Immature natural killer cell (primary cell): ENCODE measurements at places on chromosomes 7 and 10.

- no peak for DNase-seq
These were observed 21.8 kb upstream of the LRRC4 start for GRCh38 chr7:128053023-128053422.

DNA sequence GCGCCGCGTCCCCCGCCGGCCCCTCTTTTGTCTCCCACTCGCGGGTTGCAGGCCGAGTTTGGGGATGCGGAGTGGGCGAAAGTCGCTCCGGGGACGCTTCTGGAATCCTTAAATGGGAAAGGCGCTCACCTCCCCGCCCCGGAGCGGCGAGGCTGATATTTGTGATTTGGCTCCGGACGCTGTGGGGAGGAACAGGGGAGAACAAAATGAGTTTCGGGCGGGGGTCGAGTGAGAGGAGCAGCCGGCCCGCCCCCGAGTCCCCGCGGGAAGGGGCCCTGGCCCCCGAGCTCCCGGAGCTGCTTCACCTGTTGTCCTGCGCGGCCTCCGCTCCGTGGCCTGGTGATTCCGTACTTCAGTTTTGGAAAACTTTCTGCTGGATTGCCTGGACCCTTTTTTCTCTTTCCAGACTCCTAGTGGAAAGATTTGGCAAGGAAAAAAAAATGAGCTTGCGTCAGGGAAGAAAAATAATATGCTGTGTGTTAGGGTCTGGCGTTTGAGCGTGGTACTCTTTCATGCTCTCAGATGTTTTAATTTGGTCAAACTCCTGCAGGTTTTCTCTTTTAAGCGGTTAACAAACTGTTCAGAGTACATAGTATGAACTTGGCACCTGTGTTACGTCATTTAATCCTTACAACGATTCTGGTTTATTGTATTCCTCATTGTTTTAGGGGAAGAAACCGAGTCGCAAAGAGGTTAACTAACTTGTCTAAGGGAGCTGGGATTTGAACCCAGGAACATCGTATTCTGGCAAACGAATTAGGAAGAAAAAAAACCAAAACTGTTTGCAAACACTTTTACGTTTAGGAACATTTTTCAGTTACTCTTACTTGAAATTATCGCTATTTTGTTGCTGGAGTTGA is 924 bp downstream of the BMPR1A start:
- DNase-seq = no peak

DNA sequence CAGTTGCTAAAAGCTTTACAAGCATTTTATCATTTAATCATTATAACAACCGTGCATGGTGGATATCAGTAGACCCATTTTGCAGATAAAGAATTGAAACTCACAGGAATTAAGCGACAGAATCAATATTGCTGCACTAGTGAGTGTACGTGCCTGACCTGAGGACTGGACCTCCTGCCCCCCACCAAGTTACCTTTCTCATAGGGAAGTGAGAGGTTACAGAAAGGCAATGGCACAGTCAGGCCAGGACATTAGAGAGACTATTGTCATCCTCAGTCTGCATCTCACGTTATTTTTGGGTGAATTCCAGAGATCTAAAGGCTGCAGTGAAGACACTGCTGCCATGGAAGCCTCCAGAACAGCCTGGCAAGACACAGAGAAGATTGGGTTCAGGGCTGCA is 80.9 kb downstream of the WDFY4 start:
- no peak for DNase-seq

DNA sequence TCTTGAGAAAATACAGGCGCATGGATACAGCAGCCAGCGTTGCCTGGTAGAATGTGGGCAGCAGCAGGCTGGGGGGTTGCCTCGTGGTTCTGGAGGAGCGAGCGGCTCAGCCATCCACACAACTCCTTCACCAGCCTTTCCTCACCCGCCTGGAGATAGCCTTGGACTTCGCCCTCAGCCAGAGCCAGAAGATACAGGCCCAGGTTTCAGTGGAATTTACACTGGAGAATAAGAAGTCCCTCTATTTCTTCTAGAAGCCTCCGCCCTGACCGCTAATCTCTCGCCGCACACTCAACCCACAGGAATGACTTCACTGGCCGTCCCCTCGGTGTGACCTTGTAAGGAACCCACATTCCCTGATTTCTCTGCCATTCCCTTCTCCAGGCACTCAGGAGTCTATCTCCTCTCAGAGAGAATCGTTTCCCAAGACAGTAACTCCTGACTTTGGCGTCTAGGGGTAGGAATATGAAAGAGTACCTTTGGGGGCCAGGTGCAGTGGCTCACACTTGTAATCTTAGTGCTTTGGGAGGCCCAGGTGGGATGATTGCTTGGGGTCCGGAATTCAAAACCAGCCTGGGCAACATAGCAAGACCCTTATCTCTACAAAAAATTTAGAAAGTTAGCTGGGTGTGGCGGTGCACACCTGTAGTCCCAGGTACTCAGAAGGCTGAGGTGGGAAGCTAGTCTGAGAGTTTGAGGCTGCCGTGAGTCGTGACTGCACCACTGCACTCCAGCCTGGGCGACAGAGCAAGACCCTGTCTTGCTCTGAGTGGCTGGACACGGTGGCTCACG is 52.0 kb upstream of the ECHDC3 start:
- DNase-seq = no peak

DNA sequence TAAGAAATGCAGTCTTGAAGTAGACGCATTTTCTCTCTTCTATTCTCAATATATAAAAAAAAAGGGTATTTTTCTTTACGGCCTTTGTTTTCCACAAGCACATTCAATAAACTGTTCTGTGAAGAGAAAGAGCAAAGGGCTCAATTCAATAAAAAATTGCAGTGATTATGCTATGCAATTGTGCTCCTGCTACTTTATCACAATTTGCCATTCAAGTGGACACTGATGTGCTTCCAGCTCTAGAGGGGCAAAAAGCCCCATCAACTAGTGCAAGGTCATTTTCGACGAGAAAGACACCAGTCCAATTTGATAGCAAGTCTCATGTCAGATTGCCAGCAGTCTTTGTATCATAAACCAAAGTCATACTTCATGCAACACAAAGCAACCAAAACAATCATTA is 82.6 kb upstream of the THSD7A start:
- DNase-seq = no peak

DNA sequence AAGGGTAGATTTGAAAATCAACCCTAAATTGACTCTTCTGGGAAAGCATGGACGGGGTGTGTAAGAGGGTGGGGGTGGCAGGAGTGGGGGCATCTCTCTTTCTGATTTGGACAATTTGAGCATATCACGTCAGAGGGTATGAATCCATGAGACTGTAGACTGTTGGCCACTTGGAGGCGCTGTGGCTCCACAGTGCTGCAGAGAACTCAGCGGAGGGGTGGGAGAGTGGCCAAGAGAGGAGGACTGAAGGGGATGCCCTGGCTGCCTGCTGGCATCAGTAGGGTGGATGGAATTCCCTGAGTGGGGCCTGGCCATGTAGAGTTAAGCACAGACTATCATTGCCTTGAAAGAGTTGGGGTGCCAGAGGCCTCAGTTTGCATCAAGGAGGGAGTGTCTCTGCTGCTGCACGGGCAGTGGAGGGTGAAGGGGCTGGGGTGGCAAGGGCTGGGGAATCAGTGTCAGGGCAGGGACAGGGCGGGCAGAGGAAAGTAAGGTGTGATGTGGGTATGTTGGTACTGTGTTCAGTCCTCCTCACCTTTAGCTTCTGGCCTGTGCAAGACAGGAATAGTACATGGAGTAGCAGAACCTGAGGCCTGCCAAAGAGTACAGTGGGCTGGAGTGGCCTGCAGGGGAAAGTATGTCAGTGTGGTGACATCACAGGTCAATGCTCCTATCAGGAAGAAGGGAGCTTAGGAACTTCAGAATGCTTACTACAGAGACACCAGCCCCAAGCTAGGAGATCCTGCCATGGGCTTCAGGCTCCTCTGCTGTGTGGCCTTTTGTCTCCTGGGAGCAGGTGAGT is 133.5 kb upstream of the PRSS58 start:
- no peak for DNase-seq

DNA sequence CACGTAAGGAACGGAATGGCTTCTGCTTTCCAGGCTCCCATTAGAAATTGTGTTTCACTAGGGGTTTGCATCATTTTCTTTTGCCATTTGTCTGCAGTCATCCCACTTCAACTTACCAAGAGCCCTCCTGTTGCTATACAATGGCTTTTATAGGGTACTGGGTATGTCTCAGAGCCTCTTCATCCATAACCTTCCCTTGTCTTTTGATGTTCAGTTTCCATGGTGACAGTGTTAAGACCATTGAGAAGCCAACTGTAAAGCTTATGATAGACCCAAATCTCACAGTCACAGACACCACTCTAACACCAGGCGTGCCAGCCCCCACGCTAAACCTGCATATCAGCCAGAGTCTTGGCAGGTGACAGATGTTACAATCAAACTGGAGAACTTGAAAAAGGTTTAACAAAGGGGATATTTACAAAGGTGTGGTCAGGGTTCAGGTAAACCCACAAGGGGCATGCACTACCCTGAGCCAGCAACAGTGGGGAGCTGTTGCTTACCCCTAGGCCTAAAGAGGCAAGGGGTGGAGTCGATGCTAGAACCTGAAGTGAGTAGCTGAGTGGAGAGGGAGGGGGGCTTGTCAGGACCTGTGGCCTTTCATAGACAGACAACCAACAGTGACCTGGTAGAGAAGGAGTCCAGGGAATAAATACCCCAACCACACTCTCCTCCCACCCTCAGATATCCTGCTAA is 53.2 kb upstream of the ABLIM1 start:
- DNase-seq = no peak

GRCh38 chr10:101529725-101530553 is 58.1 kb downstream of the POLL start:
- no peak for DNase-seq

DNA sequence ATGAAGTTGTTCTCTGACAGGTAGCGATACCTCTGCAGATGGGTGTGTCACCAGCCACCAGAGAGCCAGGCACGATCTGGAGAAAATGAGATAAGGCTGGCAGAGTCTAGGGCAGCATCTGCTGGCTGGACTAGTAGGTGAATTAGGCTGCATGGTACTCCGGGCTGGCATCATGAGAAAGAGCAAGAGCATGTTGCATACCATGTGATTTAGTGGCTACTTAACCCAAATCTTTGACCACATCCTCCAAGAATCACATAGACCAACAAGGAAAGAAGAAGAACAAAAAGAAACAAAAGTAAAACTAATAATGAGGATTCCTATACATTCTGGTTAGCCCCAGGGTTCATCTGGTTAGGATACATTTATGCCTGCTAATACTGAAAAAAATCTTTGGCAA is 23.4 kb upstream of the FAM170B start:
- peak; percentile 64 for DNase-seq

GRCh38 chr10:31961277-31962074 is 32.8 kb upstream of the ARHGAP12 start:
- peak; percentile 8 for DNase-seq

GRCh38 chr10:71678057-71678805 is 41.3 kb downstream of the C10orf105 start:
- DNase-seq = no peak

DNA sequence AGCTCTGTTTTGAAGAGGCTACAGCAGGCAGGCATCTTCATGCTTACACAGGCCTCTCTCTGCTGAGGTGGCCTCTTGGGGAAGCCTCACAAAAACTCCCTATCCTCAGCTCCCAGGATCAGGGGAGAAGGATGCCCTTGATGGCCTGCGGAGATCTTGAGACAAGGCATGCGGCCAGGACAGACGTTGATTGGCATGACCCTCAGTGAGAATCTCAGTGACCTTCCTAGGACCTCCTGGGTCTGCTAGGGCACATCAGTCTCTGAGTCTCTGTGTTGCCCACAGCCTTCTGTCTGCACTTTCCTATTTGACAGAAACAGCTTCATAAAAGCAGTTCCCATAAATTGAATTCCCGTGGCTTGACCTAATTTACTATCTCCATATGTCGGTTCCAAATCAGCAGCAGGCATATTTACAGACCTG is 1005.8 kb upstream of the C7orf33 start:
- DNase-seq = no peak

DNA sequence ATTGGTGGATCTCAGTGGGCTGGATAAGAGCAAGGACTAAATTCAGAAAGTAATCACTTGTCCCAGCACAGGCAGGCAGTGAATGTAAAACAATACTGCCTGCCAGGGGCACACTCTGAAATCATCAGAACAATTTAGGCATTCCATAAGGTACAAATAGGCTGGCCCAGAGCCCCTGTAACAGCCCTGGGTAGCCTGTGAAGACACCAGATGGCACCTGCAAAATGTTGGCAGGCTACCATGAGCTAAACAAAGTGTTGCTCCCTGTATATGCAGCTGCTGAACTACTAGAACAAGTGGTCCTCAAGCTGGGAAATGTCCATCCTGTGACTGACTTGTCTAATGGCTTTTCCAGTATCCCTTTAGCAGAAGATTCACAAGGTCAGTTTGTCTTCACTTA is 3.0 kb upstream of the PRSS37 start:
- no peak for DNase-seq

DNA sequence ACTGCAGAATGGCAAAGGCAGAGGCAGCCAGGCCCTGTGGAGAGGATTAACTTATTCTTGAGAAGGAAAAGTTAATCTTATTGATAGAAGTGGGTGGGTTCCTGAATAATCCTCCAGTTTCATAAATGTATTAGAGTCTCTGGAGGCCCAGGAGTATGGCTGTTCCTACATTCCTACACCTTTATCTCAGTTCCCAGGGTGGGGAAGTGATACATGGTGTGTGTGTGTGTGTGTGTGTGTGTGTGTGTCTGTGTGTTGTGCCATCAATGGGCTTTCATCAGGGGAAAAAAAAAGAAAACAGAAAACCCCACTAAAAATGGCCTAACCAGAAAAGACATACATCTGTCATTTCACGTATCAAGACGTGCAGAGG is 22.0 kb upstream of the GSDME start:
- no peak for DNase-seq

- no peak for DNase-seq
These were observed 8.4 kb downstream of the TRIM4 start for GRCh38 chr7:99910976-99911375.

GRCh38 chr7:156608173-156608478 is 32.4 kb upstream of the RNF32 start:
- DNase-seq = no peak

DNA sequence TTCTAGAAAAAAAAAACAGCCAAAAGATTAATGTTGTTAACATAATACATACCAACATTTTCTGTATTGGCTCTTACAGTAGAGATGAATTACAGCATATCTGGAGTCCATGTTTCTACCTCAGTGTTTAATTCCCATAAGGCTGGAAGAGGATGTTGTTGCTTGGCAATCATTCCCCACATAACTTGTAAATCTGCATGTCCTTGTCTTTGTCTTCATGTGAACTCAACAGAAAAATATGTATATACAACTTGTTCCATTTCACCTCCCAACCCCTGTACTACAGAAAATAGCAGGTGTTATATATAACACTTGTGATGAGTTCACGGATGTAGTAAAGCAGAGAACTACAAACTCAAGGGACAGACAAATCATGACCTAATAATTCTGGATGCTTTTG is 160.9 kb upstream of the SEMA3C start:
- DNase-seq = no peak

DNA sequence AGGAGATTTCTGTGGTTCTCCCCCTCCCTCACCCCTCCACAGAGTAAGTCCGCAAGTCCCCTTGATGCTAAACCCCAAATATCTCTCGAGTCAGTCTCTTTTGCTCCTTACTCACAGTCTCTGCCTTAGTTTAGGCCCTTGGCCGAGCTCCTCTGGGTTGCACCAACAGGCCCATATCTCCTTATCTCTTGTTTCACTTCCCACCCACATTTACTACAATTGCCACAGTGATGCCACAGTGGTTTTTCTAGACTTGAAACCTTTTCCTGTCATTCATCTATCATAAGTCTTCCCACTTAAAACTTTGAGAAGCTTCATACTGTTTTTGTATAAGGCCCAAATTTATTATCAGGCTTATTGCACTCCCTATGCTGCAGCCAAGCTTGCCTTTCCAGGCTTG is 23.4 kb upstream of the NME8 start:
- peak; percentile 25 for DNase-seq

GRCh38 chr7:41445432-41445831 is 257.5 kb downstream of the INHBA start:
- no peak for DNase-seq

GRCh38 chr10:114609518-114610426 is 48.3 kb downstream of the ABLIM1 start:
- no peak for DNase-seq
